ENCODE measurements at places on chromosomes 6 and 20. TPM values are rescaled to one million over a fixed set of nuclear protein-coding genes. Genes with fewer than 3 reads are reported as not detected.

Gene GNRH2
- total RNA-seq = 1.0 TPM

Gene NT5E
- 112 TPM for total RNA-seq

GRCh38 chr6:95882371-95882770 is 133.4 kb upstream of the FUT9 start:
- DNase-seq = no peak

GRCh38 chr20:23105193-23105592 is 19.1 kb upstream of the CD93 start:
- DNase-seq = no peak

- DNase-seq = no peak
Measured at GRCh38 chr20:33105316-33105924, 26.0 kb downstream of the BPIFB4 start.
